Cerebellar nuclear complex (tissue), 1 donor: ENCODE measurements at places on chromosomes 4 and X.

DNA sequence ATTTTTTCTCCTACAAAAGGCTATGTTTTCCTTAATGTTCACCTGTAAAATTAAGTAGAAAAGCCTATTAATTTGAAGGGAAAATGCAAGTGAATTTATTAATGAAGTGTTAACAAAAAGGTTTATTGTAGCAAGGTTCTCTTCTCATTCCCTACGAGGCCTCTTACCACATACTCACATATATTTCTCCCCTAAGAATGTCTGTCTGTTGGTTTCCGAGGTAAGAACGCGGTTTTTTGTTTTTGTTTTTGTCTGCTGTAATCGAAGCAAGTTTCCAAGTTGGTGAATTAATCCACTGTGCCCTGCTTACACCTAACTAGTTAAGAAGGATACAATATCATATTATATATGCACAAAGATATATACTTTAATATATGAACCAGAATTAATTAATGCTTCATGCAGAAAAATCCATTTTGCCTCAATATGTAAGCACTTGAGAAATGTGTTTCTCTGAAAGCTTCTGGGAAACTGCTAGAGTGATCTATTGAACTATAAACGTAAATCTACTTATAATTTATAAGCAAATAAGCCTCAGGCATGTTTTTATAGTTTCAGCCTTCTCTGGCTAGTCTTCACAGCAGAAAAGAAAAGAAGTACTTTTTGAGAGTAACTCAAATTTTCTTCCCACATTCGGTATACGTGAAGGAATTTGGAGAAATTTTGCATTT is 120.8 kb downstream of the EGF start:
- no peak for DNase-seq

- no peak for DNase-seq
These were observed 626 bp downstream of the YTHDC1 start for GRCh38 chr4:68349279-68349648.

DNA sequence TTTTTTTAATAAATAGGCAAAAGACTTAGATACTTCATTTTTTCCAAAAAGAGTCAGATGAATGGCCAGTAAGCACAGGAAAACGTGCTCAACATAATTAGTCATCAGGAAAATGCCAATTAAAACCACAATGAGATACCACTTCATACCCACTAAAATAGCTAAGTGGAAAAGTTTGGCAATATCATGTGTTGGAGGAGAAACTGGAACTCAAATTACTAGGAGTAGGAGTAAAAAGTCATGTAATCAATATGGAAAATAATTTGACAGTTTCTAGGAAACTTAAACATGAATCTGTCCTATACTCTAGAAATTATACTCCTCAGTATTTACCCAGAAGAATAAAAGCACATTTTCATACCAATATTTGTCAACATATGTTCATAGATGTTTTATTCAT is 449.8 kb downstream of the INPP4B start:
- no peak for DNase-seq

DNA sequence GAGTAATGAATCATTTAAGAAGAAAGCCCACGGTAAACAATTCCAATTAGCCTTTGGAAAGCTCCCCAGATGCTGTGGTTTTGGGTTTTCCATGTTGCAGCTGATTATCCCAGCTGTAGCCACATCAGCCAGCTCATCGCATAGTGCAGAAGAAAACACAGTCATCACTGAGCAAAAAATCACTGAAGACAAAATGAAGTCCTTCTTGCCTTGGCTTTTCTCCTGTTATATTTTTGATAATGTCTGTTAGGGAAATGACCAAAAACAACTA is 193.0 kb upstream of the C1QTNF7 start:
- no peak for DNase-seq

GRCh38 chr4:8912089-8912455 is 40.4 kb upstream of the HMX1 start:
- DNase-seq: no peak

GRCh38 chr4:42786350-42787078 is 106.0 kb upstream of the GRXCR1 start:
- DNase-seq: no peak
